ENCODE measurements at places on chromosomes 12 and 14. TPM values are rescaled to one million over a fixed set of nuclear protein-coding genes. Genes with fewer than 3 reads are reported as not detected.

- no peak for DNase-seq
Measured at GRCh38 chr12:15794836-15795235, 5.6 kb upstream of the EPS8 start.

GRCh38 chr14:52091928-52092327 lies 23.1 kb upstream of the NID2 start:
- DNase-seq: no peak

- DNase-seq: peak; percentile 31
Measured at GRCh38 chr12:49548822-49549648, 10.2 kb downstream of the KCNH3 start.

- DNase-seq: no peak
Measured at GRCh38 chr14:79473651-79474050, 737.7 kb downstream of the DIO2 start.

Gene TAS2R46
- 2.4 TPM for total RNA-seq

GRCh38 chr12:67517181-67517887 lies 131.2 kb upstream of the DYRK2 start:
- no peak for DNase-seq

Gene ART4
- 53.1 TPM for total RNA-seq

Gene PAPLN
- 60.1 TPM for total RNA-seq

- DNase-seq: no peak
Measured at GRCh38 chr12:14452865-14453264, 87.4 kb downstream of the ATF7IP start.

DNA sequence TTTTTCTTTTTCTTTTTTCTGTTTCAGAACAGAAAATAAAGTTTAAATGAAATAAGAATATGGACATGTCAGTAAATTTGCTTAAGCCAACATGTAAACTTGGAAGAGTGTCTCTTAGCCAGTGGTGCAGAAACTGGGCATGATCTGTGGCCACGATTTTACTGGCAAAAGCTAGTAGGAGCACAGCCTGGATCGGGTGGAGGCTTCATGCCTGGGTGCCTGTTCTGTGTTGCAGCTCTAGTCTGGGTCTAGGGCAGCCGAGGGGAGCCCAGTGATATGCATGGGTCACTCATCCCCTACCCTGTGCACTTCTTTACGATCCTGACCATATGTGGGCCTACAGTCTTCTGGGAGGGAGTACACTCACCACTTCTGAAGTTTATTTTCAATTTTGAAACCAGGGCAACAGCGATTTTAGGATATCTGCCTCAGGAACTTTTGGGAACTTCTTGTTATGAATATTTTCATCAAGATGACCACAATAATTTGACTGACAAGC lies 45.6 kb upstream of the SMCO2 start:
- DNase-seq: no peak

GRCh38 chr12:110821917-110822316 lies 24.9 kb upstream of the CCDC63 start:
- DNase-seq: no peak

DNA sequence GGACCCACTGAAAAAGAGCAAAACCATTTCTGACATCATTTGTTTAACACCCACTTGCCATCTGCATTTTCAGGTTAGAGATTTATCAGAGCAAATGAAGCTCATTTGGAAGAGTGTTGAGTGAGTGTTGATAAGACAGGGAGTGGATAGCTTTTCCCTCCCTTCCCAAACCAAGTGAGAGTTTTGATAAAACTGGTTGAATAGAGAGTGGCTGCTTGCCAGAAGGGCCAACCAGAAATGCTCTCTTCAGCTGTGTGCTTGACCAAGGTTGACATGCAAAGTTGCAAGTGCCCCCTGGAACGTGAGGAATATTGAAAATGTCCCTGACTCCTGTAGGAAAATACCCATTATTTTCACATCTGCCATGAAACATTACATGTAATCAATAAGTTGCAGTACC lies 1487.0 kb upstream of the FLRT2 start:
- no peak for DNase-seq

- no peak for DNase-seq
Measured at GRCh38 chr14:89660166-89660565, 243.1 kb upstream of the FOXN3 start.

- DNase-seq: no peak
Measured at GRCh38 chr14:30355431-30355913, 203.5 kb upstream of the G2E3 start.

- peak; percentile 88 for DNase-seq
Measured at GRCh38 chr12:45543887-45544286, 185.6 kb upstream of the ARID2 start.

Gene TBC1D30
- total RNA-seq: 19.6 TPM

GRCh38 chr12:66920205-66920604 lies 241.3 kb upstream of the GRIP1 start:
- no peak for DNase-seq

GRCh38 chr14:95270203-95270602 lies 49.5 kb downstream of the CLMN start:
- DNase-seq: no peak

DNA sequence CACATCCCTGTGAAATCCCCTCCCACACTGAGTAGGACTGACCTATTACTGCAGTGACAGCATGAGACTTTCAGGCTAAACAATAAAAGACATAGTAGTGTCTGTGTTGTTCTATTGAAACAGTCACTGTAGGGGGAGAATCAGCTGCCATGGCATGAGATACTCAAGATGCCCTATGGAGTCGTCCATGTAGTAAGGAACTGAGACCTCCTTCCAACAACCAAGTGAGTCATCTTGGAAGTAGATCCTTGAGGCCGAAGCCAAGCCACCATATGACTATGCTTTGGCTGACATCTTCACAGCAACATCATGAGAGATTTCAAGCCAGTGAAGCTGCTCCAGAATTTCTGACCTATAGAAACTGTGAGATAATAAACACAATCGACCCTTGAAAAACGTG lies 12.1 kb upstream of the LRP6 start:
- no peak for DNase-seq

Gene PIGH
- total RNA-seq: 11.7 TPM

DNA sequence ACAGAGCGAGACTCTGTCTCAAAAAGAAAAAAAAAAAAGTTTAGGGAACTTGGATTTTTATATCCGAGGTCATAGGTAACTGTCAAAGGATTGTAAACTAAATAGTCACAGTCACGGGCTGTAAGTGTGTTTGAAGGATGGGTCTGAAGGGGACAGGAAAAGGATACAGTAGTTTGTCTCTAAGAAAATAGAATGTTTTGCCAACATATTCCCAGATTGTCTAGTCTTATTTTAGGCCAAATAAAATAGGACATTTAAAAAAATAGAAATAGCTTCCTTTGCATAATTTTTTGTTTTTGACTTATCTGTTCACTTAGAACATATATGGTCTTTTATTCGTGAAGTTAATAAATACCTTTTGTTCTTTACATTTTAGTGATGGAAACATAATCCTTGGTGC lies 24.2 kb upstream of the REP15 start:
- no peak for DNase-seq

DNA sequence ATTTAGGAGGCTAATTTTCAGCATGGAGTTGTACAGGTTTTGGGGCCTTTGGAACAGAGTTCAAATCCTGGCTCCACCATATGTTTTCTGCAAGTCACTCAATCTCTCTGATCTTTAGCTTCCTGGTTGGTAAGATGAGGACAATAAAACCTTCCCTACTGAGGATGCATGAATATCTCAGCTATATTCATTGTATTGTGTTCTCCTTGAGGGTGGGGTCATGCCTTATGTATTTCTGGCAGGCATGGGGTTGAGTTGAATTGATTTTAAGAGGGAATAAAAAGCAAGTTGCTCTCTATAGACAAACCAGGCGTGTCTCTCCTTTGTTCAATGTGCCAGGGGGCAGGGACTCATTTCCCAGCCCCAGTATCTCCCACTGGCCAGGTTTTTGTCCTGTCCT lies 173.1 kb downstream of the C12orf75 start:
- DNase-seq: no peak

GRCh38 chr12:80838024-80838658 lies 99.6 kb downstream of the LIN7A start:
- DNase-seq: no peak

GRCh38 chr12:106068296-106068695 lies 70.5 kb downstream of the NUAK1 start:
- DNase-seq: no peak

- DNase-seq: no peak
Measured at GRCh38 chr12:97194546-97194945, 268.1 kb upstream of the RMST start.

GRCh38 chr12:15274561-15274967 lies 47.7 kb upstream of the PTPRO start:
- DNase-seq: no peak

DNA sequence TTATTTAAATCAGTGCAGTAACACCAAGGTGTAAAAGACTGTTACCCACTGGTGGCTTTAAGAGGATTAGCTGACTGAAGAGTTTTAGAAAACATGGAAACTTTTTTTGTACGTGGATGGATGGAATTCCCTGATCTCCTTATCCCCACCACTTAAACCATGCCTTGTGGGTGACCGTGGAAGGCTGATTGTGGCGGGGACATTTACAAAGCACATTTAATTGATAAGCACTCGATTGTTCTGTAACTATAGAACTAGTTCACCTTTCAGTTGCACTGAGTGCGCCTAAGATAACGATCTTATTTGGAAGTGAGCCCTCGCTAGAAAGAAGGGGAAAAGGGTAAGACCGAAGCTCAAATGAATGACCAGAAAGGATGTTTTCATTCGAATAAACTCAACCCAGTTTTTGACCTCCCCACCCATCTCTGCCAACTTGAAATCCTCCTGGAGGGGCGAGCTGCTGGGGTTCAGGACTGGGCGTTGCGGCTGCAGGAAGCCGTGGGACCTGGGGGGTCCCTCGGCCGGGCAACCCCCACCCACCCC lies 688 bp upstream of the RASSF3 start:
- DNase-seq: peak; percentile 54

GRCh38 chr12:77220586-77220985 lies 155.2 kb upstream of the E2F7 start:
- DNase-seq: no peak

Gene IL23A
- total RNA-seq: 0.34 TPM

GRCh38 chr14:104285508-104285840 lies 147.1 kb downstream of the KIF26A start:
- DNase-seq: no peak

Gene KRT74
- total RNA-seq: not detected

- no peak for DNase-seq
Measured at GRCh38 chr14:88605594-88605993, 42.8 kb downstream of the ZC3H14 start.

Gene VWF
- 3,052 TPM for total RNA-seq

Gene PTCSC3
- not detected for total RNA-seq

DNA sequence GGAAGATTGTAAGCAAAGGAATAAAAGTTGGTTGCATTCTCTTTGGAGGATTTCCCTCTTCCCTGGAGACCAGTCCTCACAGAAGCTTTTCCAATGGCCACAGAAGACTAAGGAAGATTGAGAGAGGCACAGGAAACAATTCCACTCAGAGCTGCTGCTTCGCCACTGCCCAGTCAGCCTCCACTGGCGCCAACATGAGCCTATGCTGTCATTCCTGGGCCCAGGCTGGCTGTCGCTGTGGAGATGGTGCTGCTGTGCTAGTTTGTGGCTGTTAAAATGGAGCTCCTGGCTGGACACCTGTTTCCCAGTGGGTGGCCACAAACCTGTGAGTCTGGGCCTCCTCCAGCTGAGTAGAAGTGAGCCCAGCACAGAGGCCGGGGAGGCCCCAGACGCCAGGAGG lies 6.6 kb downstream of the P2RX7 start:
- no peak for DNase-seq

Gene SSPN
- total RNA-seq: 0.34 TPM

DNA sequence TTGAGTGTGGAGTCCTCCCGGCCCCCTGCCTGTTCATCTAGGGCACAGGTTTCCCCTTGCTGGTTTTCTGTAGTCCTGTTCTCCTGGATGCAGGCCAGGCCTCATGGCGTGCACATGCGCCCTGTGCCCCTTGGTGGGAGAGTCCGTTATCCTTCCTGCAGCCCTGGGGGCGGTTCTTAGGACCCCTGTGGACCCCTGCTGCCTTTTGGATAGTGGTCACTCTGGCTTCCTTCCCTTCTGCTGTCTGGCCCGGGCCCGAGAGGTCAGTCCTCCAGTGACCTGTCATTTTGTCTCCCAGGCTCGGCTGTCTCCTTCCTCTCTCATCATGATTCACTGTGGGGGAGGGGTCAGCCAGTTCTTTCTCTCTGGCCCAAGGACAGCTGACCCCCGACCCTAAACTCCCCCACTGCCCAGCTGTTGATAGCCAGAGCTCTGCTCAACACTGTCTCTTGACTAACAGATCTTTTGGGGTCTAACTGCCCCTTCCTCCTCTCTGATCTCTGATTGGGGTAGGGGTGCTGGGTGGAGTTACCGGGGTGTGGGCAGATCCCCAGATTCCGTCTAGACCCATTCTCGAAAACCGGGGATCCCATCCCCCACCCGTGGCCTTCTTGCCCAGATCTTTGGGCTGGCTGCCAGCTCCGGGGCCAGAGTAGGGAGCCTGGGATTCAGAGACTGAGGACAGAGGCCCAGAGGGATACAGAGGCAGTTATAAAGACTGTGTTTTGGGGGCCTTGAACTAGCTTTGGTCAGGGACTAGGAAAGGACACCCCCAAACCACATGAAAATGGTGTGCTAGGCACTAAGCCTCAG lies 7.0 kb downstream of the CCND2 start:
- no peak for DNase-seq

Gene WNT1
- not detected for total RNA-seq

Gene OR6C2
- total RNA-seq: not detected

DNA sequence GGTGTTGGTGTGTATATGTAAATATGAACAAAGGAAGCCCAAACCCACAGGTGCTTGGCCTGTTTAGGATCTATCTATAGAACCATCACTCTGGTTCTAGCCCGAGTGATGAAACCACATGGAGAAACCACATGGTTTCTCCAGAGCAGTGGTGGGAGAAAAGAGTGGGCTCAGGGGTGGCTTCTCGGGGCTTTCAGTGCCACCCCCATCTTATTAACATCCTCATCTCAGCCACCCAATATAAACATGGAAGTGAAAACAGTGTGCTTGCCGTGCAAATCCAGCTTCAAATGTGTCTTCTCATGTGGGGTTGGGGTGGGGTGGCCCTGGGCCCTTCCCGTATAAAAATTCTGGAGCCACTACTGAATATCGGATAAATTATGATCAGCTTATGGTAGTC lies 109.0 kb downstream of the STAB2 start:
- DNase-seq: no peak

DNA sequence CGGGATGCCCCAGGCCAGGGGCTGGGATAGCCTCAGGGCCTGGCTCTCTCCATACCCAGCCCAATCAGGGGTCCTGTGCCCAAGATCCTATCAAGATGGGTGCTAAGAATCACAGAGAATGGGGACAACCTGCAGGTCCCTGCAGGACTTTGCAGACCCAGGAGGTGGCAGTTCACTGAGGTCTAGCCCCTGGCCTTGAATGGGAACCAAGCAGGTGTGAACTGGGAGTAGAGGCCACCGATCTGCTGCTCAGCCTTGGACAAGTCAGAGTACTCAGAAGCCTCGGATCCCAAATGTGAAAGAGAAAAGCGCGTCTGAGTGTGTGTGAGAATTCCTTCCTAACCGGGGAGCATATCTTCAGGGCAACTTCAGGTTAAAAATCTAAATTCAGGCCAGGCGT lies 76.2 kb downstream of the ARL6IP4 start:
- no peak for DNase-seq
